ENCODE measurements at places on chromosomes 3 and 15.

GRCh38 chr3:152196782-152197181, 71.9 kb upstream of the MBNL1 start:
- DNase-seq: no peak

GRCh38 chr3:157130467-157131251, 29.3 kb downstream of the CCNL1 start:
- DNase-seq: no peak

DNA sequence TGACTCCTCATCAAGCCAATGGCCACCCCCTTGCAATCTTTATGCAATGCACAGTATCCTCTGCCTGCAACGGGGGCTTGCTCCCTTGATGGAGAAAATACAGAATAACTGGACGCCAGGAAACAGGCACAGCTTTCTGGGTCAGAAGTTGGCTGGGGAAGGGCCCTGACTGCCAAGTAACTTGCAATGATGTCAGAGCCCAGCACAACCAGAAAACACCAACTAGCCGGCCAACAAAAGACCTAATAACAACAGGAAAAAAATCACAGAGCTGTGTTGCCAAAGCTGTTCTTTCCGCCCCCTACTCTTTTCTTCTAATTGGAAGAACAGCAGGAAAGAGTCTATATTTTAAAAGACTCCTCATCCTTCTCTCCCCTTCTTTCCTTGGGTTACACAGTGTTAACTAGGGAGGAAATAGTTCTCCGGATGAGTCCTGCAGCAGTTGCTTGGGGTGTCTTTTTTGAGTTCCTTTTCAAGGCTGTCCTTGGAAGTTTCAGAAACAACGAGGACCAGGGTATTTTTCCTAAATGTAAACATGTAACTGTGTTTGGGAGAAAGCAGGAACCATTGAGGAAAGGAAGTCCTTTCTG, 1.4 kb upstream of the SEMA6D start:
- no peak for DNase-seq

- DNase-seq: no peak
Observed at GRCh38 chr3:98557324-98558010, 25.7 kb downstream of the GPR15 start.

DNA sequence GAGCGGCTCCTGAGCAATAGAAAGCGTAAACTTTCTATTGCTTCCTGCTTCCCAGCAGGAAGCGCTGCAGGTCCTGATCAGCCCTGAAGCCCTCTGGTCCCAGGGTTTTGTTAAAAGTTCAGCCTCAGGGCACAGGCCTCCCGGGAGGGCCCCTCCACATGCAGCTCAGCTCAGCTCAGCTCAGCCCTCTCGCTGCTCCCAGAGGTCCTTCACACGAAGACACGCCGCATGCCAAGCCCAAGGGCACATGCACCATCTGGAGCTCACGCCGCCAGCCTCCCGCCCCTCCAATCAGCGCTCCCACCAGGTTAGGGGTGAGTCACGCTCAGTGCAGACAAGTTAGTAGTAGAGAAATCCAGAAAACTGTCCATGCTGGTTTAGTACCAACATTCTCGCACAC, 12.7 kb downstream of the TKT start:
- no peak for DNase-seq

GRCh38 chr3:31671451-31671850, 138.7 kb downstream of the STT3B start:
- DNase-seq: no peak

DNA sequence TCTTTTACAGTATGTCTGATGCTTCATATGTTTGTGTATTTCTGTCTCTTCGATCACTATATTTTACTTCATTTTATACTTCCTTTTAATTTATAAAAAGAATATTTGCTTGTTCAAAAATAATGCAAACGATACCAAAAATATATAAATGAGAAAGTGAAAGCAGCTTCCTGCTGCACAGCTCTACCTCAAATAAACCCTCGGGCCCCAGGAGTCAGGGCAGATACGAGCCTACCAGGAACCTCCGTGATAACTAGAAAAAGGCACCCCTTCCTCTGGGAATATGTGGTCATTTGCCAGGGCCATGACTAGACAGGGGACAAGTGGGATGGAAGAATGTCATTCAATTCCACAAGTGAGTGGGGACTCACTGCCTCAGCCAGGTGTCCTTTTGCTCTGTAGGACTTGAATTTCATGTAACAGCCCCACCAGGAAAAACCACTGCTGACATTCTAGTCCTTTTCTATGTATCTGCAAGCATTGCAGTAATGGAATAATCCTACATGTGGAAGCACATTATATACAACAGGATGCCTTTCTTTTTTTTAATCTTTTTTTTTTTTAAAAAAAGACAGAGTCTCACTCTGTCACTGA, 133.3 kb downstream of the SUCLG2 start:
- no peak for DNase-seq

DNA sequence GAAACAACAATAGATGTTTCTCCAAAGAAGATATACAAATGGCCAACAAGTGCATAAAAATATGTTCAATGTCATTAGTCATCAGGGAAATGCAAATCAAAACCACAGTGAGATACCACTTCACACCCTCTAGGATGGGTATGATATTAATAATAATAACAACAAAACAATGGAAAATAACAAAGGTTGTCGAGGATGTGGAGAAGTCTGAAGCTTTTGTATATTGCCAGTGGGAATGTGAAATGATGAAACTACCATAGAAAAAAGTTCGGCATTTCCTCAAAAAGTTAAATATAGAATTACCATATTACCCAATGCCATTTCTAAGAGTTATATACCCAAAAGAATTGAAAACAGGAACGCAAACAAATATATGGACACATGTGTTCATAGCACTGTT, 10.8 kb downstream of the BHLHE40 start:
- no peak for DNase-seq

DNA sequence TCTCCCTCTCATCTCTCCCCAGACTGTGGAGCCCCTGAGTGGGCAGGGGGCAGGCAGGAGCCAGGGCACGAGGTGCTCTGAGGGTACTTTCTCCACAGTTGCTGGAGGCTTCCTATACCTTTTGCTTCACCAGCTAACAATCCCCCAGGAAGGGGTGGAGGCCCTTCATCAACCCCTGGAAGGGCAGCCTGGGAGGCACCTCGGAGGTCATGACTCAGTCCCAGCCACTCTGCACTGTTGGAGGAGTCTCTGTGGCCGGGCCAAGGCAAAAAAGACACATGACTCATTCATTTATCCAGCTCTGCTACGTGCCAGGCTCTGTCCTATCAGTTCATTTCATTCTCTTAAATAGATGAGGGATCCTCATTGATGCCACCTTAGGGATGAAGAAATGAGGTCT, 15.6 kb upstream of the KY start:
- DNase-seq: no peak

GRCh38 chr15:69666921-69667811, 214.5 kb downstream of the RPLP1 start:
- no peak for DNase-seq

GRCh38 chr15:82554351-82554750, 14.1 kb upstream of the RPS17 start:
- no peak for DNase-seq

DNA sequence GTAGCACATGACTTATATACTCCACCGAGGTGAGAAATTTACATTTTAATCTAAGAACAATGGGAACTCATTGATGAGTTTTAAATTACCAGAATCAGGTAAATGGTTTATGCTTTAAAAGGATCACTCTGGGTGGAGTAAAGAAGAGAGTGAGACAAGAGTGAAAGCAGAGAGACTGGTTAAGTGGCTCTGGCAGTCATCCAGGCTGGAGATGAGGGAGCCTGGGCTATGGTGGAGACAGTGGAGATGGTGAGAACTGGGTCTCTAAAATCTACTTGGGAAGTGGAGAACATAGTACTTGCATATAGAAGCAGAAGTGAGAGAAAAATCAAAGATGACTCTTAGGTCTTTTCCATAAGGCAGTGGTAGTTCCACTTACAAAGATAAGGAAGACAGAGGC, 37.1 kb upstream of the SLC25A36 start:
- no peak for DNase-seq

Measured in cortex of kidney (tissue), 1 donor.